ENCODE measurements at places on chromosomes 5 and 9. TPM values are rescaled to one million over a fixed set of nuclear protein-coding genes. Genes with fewer than 3 reads are reported as not detected.

DNA sequence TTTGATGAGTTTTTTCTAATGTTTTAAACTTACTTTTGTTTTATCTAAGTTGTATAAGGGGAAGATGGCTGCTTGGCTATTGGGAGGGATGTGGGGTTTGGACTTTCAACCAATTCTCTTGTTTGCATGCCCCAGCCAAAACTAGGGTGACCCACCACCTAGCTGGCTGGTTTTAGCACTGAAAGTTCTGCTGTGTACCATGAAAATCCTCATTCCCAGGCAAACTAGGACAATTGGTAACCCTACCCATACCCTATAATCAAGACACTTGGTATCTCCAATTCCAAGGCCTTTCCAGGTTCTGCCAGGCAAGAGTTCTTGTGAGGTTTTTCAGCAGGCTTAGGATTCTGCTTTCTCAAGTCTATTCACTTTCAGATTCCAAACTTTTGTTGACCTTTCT is 13.1 kb downstream of the RAB3C start:
- no peak for DNase-seq

DNA sequence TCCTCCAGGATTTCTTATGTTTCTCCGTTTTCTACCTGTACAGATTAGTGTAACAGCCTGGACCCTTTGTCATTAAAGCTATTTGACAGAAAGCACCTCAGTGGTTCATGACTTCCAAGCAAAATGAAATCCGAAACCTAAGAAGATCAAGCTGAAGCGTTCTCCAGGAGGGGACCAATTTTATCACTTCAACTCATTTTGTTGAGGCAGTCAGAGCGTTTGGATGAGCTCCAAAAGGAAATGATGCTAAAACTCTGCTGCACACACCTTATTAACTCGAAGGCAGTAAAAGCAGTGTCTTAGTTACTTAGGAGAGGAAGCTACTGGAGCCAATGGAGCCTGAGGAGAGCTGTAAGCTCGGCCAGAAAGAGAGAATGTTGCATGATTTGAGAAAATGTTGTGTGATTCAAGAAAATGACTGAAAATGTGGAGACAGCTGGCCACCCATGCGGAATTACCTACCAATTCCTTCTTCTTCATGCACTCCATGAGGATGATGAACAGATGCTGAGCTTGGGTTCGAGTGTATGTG is 346.7 kb upstream of the KLF9 start:
- DNase-seq, result no peak

DNA sequence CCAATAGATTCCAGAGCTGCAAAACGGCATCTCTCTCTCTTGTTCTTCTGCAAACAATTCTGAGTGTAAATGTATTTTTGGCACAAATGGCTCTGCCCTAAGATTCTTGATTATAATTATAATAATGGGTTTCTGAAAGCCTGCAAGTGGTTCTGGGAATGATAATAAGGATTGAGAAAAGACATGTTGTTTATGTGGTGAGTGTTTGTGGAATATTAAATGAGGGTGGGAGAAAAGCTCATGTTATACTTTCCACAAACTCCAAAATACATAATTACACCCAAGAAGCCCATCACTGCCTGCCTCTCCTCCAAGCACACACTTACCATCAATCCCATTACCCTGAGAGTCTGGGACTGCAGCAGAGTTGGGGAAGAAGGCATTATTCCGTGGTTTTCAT is 460.0 kb upstream of the BRINP1 start:
- no peak for DNase-seq

DNA sequence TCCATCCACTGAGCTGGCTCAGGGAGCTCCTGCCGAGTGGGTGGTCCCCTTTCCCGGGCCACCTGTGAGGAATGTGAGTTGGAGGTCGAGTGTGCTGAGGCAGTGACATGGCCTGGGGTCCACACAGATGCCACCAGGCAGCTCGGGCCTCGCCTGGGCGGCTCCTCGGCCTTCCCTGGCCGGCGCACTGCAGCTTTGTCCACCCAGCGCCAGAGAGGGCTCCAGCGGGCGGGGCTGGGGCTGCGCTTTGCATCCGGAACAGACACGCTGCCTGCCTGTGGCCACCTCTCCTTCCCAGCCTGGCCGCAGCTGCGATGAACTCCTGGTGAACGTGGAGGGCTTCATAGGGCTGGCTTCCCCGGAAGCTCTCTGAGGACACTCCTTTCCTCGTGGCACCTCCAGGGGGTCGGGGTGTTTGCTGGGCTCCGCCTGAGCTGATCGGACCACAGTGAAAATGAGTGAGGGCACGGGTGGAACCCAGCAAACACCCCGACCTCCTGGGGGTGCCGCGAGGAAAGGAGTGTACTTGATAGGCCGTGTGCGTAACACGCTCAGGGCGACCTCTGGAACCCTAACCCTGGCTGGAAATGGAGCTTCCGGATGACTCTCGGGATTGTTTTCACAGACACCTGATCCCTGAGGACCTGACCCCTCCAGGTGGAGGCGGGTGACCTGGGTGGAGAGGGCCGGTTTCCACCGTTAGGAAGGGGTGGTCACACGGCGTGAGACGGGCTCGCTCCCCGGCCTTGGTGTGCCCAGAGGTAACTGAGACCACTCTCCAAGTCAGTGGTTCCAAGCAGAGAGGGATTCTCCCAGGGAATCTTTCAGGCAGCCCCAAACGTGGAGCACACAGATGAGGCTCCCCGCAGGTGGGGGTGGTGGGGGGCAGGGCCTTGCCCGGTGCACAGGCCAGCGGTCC is 31.8 kb upstream of the RXRA start:
- DNase-seq, result no peak

Gene RECK
- 0.54 TPM for total RNA-seq

- DNase-seq, result no peak
Observed at GRCh38 chr9:9284201-9284600, 1328.6 kb downstream of the PTPRD start.

GRCh38 chr5:74576941-74577456 is 63.5 kb downstream of the ENC1 start:
- DNase-seq, result no peak

DNA sequence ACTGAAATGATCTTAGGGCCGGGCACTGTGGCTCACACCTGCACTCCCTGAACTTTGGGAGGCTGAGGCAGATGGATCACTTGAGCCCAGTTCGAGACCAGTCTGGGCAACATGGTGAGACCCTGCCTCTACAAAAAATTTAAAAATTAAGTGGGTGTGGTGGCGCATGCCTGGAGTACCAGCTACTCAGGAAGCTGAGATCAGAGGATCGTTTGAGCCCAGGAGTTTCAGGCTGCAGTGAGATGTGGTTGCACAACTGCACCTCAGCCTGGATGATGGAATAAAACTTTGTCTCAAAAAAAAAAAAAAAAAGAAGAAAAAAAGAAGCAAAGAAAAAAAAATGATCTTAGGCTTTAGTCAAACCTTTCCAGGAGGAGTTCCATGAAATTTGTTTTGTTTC is 41.8 kb downstream of the MEF2C start:
- DNase-seq, result no peak
